ENCODE measurements at places on chromosomes 12 and 14. TPM values are rescaled to one million over a fixed set of nuclear protein-coding genes. Genes with fewer than 3 reads are reported as not detected.
A peak's percentile ranks its signal among the peaks of the same experiment; 100 is the strongest.

The LTB4R2 gene
- 8.9 TPM for total RNA-seq

The GLI1 gene
- 3.6 TPM for total RNA-seq

GRCh38 chr14:99125113-99125512 is 146.9 kb downstream of the BCL11B start:
- DNase-seq, result no peak

GRCh38 chr12:103423516-103423910 is 72.3 kb downstream of the C12orf42 start:
- DNase-seq, result no peak

DNA sequence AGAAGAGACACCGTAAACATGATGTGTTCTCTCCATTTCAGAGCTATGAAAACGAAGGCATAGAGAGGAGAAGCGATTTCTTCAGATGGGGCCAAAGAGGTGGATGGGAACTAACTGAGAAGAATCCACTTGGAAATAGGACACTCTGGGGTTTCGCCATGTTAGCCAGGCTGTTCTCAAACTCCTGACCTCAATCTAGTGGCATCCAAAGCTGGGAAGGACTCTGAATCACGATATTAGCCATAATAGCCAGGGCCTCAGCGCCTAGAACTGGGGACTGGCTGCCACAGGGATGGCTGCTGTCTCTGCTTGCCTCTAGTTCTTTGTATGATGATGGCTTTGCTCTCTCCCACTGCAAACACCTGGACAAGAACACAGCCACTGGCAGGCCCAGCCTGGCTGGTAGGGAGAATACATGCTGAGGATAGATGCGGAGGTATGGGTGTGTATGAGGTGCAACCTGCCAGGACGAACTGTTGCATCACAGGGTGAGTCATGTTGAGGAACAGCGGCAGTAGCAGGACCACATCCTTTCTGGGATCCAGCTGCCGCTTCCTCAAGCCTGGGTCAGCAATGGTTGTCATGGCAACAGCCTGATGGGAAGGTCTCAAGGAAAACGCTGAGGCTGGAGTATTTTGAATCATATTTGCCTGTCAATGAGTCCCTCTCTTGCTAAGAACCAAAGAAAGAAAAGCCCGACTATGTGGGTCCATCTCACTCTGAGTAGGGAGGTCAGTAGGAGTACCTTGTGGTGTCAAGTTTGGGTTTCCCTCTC is 31.1 kb downstream of the CCDC177 start:
- peak; percentile 37 for DNase-seq

The RPL6 gene
- total RNA-seq, result 716 TPM

- no peak for DNase-seq
These were observed 180.8 kb downstream of the ZFP36L1 start for GRCh38 chr14:68612049-68612448.

DNA sequence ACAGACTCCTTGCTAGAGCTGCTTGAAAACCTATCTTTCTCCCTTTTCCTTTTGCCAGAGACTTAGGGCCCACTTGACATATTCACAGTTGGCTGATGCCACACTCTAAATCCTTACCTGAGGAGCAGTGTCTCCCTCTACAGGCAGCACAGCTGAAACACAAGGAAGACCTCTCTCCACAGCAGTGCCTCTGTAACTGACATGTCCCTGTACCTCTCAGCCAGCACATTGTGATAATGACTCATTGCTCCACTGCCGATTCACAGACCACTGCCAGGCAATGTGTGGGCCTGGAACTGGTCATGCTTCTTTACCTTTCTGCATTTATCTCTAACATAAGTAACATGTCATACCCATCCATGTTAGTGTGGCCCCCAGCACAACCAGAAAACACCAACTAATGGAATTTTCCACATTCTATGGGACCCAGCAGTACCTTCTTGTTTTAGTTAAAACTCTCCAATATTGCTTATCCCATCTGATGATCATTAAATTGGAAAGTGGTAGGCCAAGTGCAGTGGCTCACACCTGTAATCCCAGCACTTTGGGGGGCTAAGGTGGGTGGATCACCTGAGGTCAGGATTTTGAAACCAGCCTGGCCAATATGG is 56.5 kb downstream of the GTF2A1 start:
- DNase-seq, result peak; percentile 42

DNA sequence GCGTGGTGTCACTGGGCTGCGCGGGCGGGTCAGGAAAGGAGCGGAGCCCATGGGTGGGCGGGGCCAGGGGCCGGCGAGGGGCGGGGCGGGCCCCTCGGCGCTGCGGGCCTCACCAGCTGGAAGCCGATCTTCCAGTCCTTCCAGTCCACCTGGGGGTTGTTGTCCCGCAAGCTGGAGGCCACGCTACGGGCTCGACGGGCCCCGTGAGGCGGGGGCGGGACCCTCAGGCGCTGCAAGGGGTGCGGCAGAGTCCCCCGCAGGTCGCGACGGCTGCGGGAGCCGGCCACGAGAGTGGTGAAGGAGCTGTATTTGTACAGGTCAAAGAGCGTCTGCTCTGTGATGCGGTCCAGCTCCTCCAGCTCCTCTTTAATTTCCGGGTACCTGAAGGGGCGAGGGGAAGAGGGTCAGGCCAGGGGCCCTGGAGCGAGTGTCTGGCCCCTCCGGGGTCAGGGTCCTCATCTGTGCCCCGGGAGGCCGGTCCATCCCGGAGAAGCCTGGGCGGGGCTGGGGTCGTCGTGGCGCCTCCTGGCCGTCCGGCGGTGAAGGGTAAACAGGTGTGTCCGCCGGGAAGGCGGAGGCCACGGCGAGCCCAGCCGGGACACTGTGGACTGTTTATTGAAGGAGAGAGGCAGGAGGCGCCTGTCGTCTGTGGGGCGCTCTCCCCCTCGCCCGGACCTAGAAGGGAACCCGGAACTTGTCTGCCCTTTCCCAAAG is 11.9 kb downstream of the SCNN1A start:
- DNase-seq, result peak; percentile 82

GRCh38 chr12:122861587-122861970 is 26.3 kb downstream of the HIP1R start:
- DNase-seq, result no peak

DNA sequence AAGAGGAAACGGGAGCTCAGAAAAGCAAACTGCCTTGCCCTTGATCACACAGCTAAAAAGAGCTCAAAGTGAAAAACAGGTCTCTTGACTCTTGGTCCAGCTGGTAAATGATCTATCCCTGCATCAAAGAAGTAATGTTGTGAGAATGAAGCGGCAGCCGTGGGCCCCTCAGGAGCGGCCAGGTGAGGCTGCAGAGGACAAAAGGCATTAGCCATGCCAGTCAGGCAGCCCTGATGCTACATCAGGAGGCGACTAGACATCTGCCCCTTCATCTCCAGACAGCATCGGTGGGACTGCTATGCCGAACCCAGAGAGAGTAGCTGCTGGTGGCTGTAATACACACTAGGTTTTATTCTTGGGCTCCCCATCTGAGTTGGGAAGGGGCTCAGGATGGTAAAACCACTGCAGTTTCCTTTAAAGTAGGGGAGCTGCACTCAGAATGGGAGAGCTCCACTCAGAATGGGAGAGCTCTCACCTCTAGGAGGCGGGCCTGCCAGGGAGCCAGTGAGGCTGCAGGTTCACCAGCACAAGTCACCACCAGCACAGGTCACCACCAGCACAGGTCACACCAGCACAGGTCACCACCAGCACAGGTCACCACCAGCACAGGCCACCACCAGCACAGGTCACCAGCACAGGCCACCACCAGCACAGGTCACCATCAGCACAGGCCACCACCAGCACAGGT is 120.1 kb downstream of the TSPAN9 start:
- no peak for DNase-seq

The SAMD15 gene
- total RNA-seq, result 3.6 TPM

The TDRD9 gene
- 0.96 TPM for total RNA-seq

The AMN gene
- total RNA-seq, result not detected

- no peak for DNase-seq
These were observed 162.3 kb downstream of the NDUFA12 start for GRCh38 chr12:94841177-94841576.

DNA sequence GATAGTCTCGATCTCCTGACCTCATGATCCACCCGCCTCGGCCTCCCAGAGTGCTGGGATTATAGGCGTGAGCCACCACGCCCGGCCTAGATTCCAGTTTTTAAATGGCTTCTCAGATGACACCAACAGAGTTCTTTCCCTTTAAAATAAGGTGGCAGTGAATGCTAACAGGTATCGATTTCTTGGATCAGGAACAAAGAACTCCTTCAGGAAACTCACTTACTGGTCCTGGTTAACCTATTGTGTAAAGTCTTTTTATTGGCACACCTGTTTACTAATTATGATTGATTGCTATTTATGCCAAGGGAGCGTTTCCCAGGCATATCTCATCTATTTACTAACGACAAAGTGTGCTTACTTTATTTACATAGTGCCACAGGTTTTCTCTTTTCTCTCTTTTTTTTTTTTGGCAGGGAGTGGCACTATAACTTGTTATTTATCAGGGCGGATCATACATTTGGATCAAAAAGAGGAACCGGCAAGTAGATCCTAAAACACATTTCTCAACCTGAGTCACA is 89.7 kb downstream of the GLT1D1 start:
- DNase-seq, result no peak

DNA sequence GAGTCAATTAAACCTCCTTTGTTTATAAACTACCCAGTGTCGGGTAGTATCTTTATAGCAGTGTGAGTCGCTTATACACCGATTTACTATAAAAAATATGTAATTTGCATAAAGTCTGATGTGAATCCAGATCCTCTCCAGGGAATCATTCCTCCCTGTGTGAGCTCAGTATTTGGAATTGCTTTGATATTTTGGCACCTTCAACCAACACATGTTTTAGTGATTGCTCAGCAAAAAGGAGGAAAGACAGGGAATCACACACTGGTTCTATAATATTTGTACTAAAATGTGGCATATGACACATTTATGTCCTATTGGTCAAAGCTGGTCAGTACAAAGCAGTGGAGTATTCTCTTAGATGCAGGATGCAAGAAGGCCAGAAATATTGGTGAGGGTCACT is 703.9 kb upstream of the ATXN7L3B start:
- no peak for DNase-seq

DNA sequence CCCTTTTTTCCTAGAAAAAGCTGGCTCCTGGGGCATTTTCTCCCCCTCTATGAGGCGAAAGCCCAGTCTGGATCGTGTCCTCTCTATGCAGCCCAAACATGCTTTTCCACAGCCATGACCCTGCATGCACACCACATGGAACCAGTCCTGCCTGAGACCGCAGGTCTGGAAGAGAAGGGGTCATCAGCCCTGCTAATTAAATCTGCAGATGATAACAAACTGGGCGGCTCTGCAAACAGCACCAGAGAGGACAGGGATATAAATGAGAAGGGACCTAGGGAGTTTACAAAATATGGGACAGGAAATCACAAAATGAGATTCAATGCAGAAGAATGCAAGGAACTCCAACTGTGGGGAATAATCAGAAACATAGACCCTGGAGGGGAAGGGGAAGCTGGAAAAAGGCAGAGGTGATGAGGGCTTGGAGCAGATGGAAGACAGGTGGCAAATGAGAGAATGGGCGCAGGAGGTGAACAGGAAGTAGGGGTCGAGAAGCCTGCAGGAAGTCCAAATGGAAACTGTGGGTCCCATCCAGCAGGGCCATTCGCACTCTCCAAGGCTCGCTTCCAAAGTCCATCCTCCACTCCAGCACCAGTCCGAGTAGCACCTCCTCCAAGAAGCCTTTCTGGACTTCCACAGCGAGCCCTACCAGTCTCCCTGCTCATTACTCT is 76.3 kb downstream of the ANO2 start:
- DNase-seq, result no peak

GRCh38 chr14:26204728-26205479 is 392.9 kb downstream of the NOVA1 start:
- DNase-seq, result peak; percentile 15

All from umbilical cord (tissue), 2 donors.